ENCODE measurements at places on chromosomes 4 and X.
A peak's percentile ranks its signal among the peaks of the same experiment; 100 is the strongest.

- H3K27me3 ChIP-seq: no peaks in the 10 kb centered on the region
- no peaks in the 10 kb centered on the region for H3K36me3 ChIP-seq
- H3K4me3 ChIP-seq: peak within 1 kb of the TSS; percentile 81
- peaks cover 31% of the 10 kb centered on the region for H3K4me1 ChIP-seq
- H3K27ac ChIP-seq: peak within 1 kb of the TSS; percentile 87
- peak; percentile 67 for DNase-seq
These were observed at the start of gene FUNDC1 for GRCh38 chrX:44542567-44543325. Gene FUNDC1 (minus strand): TSS chrX:44542859. CDS start chrX:44542832, 27 bp downstream.

DNA sequence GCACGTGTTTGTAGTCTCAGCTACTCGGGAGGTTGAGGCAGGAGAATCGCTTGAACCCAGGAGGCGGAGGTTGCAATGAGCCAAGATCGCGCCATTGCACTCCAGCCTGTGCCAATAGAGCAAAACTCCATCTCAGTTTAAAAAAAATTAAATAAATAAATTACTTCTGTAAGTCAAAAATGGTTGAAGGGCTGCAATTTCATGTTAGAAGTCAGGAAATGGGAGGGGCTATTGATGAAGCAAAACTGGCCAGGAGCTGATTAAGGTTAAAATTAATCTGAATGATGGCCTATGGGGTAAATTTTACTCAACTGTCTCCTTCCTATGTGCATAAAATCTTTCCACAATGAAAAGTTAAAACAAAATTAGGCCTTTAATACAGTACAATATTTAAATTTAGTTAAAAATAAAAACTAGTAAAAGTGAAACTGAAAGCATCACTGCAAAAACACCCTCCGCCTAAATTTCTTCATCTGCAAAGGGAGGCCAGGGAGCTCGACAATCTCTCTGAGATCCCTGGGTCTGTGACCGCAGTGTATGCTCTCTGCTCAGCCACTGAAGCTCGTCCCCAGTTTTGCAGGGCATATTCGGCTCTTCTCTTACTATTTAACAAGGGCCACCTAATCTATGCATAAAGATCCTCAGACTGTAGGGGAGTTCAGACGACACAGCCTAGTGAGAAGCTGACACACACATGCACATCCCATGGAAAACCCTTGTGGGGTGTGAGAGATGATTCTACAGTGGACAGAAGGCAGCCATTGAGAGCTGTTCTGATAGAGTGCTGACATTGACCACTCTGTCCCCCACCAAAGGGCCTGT lies 57.2 kb downstream of the IRF2 start:
- H3K36me3 ChIP-seq: peaks cover 10% of the 10 kb centered on the region
- H3K27me3 ChIP-seq: no peaks in the 10 kb centered on the region
- no peak for DNase-seq
- peak overlapping the region; percentile 29 for H3K4me3 ChIP-seq
- peaks cover 11% of the 10 kb centered on the region for H3K4me1 ChIP-seq

DNA sequence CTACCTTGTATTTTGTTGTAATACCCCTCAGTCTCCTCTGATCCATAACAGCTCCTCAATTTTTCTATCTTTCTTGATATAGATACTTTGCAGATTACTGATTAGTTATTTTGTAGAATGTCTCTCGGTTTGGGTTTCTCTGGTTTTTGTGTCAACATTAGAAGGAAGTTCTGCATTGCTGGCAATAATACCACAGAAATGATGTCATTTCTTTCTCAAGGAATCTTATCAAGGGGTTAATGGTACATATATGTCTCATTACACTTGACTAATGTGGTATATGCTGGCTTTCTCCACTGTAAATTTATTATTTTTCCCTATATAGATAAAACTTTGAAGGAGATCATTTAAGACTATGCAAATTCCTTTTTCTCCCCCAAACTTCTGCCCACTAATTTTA lies 183.6 kb upstream of the DKK2 start:
- no peak overlapping the region for H3K4me3 ChIP-seq
- no peak overlapping the region for H3K27ac ChIP-seq
- H3K27me3 ChIP-seq: no peaks in the 10 kb centered on the region
- DNase-seq: no peak

- H3K36me3 ChIP-seq: no peaks in the 10 kb centered on the region
- no peaks in the 10 kb centered on the region for H3K4me1 ChIP-seq
- H3K27me3 ChIP-seq: no peaks in the 10 kb centered on the region
These were observed 208.1 kb upstream of the EOLA2 start for GRCh38 chrX:150146271-150146896.

- no peaks in the 10 kb centered on the region for H3K36me3 ChIP-seq
- H3K4me3 ChIP-seq: peak overlapping the region; percentile 1
- peaks cover 30% of the 10 kb centered on the region for H3K27me3 ChIP-seq
- H3K27ac ChIP-seq: no peak overlapping the region
These were observed 6.0 kb downstream of the FRG2 start for GRCh38 chr4:190020790-190021717.

GRCh38 chrX:41145920-41146608 lies 60.8 kb downstream of the USP9X start:
- no peaks in the 10 kb centered on the region for H3K36me3 ChIP-seq
- no peak overlapping the region for H3K27ac ChIP-seq
- H3K4me1 ChIP-seq: no peaks in the 10 kb centered on the region
- H3K27me3 ChIP-seq: no peaks in the 10 kb centered on the region
- DNase-seq: no peak

DNA sequence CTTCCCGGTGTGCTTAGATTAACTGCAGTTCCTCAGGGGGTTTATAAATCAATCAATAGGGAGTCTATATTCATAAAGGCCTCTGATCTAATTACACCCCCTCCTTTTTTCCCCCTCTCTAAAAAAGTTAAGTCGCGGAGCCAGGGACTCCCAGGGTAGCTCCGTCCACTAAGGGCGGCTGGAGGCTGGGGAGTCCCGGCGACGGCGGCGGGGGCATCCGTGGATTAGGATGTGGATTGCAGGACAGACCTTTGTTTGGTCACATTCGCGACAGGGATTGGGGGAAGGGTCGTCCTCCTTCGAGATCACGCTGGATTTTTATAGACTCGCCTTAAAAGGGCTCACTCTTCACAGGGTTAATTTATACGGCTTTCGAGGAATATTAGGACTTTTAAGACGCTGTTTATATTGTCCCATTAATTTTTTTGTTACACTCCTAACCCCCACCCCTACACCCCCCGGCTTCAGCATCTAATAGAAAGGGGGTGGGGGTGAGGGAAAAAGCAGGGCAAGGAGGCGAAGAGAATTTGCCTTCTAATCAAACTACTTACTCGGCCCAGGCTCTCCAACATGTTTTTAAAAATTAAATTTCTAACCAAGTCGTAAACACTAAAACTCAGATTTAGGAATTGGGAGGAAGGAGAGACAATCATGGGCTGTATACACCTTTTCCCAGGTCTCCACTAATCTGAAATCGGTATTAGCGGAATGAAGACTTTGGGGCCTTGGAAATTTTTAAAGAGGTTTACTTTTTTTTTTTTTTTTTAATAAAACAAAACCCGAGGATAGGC lies 8.5 kb downstream of the PITX2 start:
- DNase-seq: no peak
- H3K27me3 ChIP-seq: peaks cover 59% of the 10 kb centered on the region
- no peak overlapping the region for H3K27ac ChIP-seq

- H3K36me3 ChIP-seq: no peaks in the 10 kb centered on the region
- H3K4me1 ChIP-seq: no peaks in the 10 kb centered on the region
- no peaks in the 10 kb centered on the region for H3K27me3 ChIP-seq
These were observed 67.0 kb upstream of the CXorf51A start for GRCh38 chrX:146881521-146881920.

- H3K4me3 ChIP-seq: no peak overlapping the region
- DNase-seq: no peak
- H3K27ac ChIP-seq: peak overlapping the region; percentile 93
- H3K36me3 ChIP-seq: no peaks in the 10 kb centered on the region
These were observed 36.8 kb downstream of the NSD2 start for GRCh38 chr4:1907848-1908525.

All from esophagus squamous epithelium (tissue), 5 donors.